ENCODE measurements at places on chromosomes 3 and 15.
A peak's percentile ranks its signal among the peaks of the same experiment; 100 is the strongest.

DNA sequence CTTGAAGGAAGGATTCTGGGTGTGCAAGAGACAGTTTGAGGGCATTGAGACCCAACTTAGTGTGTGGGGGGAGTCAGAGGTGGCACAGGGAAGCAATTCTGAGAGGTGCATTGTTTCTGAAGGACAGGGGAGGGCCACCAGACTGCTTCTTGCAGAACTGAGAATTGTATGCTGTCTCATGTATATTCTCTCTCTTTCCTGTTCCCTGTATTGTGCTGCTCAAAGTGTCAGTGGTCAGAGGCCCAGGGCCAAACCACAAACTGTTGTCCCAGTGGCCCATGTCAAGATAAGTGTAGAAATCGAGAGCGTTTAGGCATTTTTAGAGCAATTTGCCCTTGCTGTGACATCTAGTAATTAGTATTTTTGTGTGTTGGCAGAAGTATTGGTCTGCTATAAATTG is 567.1 kb downstream of the EDEM1 start:
- no peak for DNase-seq

DNA sequence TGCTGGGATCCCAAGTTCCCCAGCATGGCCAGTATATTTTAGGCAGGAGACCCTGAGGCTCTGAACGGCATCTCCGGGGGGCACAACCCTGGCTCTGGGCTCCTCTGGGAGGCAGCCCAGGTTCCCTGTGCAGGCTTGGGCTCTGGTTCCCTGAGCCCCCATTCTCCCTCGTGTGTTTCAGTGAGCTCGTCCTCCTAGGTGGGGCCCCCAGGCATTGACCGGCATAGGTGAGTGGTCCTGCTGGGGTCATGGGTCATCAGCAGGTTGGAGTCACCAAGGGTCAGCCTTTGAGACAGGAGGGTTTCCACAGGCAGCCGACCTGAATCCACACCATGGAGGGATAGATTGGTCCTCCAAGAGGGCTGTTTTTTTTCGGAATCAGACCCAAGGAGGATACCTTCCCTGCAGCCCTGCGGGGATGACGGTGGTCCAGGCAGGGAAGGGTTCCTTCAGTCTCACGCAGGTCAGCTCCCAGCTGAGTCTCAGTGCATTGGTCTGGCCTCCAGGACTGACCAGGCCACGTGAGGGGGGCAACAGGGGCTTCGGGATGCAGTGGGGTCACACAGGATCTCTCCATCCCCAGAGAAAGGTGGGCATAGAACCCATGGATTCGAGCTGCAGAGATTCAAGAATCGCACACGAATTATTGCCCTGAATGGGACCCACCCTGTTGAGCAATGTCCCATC is 226.0 kb downstream of the SNRPN start:
- peak; percentile 7 for DNase-seq

GRCh38 chr15:100131321-100132224 is 210.2 kb downstream of the ADAMTS17 start:
- DNase-seq, result no peak

GRCh38 chr3:157816896-157817295 is 289.3 kb downstream of the SHOX2 start:
- no peak for DNase-seq

Measured in ovary (tissue), 10 donors.